Cardiac septum (tissue), 1 donor: ENCODE measurements at places on chromosomes 16 and 17.

GRCh38 chr16:3035289-3035971, 1.3 kb downstream of the BICDL2 start:
- DNase-seq = no peak

DNA sequence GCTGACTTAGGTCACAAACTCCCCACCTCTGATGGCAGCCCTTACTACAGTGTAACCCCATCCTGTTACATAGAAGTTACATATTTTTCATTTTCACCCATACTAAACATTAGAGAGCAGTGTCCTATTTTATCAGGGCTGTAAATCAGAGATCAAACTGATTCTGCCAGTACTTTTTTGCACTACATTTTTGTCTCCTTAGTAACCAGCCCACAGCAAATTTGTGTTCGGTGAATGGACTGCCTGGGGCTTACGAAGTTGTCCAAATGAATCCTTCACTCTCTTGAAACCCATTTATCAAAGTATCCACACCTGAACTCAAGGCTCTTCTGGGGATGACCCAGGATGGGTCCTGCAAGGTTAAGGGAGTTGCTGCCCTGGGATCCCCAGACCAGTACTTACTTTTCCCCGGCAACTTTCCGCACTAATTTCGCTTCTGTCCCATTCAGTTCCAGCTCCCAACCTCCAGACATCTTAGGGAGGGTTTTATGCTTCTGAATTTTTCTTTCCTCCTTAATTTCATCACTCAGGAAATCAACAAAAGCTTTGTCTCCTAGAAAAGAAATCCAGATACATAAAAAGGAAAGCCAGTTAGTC, 1.1 kb downstream of the C1QBP start:
- DNase-seq = no peak

DNA sequence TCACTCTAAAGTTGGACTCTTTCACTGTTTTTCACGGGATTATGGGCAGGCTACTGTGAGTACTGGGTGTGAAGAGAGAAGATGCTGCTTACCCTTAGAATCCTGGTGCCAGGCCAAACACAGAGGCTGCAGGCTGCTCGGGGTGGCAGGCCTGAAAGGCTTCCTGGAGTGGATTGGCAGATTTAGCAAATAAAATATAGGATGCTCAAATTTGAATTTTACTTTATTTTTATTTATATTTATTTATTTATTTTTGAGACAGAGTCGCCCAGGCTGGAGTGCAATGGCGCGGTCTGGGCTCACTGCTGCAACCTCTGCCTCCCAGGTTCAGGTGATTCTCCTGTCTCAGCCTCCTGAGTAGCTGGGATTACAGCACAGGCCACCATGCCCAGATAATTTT, 14.9 kb upstream of the STAC2 start:
- no peak for DNase-seq

GRCh38 chr17:58414596-58414997, 2.7 kb downstream of the RNF43 start:
- no peak for DNase-seq
